CD8-positive, alpha-beta T cell (primary cell): ENCODE measurements at places on chromosomes 6 and 20.

GRCh38 chr6:27375613-27376079, 12.9 kb upstream of the ZNF391 start:
- peak; percentile 40 for DNase-seq

GRCh38 chr20:7650086-7650879, 290.0 kb downstream of the HAO1 start:
- no peak for DNase-seq

GRCh38 chr20:60583741-60584140, 625.5 kb downstream of the CDH26 start:
- DNase-seq, result no peak

- DNase-seq, result no peak
Measured at GRCh38 chr20:31913431-31914157, 38.3 kb downstream of the PDRG1 start.

- DNase-seq, result no peak
Measured at GRCh38 chr6:136499370-136499769, 50.9 kb downstream of the MAP7 start.

GRCh38 chr20:62831361-62831788, 14.5 kb downstream of the COL9A3 start:
- peak; percentile 3 for DNase-seq

GRCh38 chr20:51098284-51098810, 75.4 kb upstream of the KCNG1 start:
- DNase-seq, result no peak

GRCh38 chr6:126039284-126039683, 52.9 kb downstream of the TRMT11 start:
- DNase-seq, result no peak

- no peak for DNase-seq
Measured at GRCh38 chr6:109013656-109014305, 80.9 kb downstream of the SESN1 start.

DNA sequence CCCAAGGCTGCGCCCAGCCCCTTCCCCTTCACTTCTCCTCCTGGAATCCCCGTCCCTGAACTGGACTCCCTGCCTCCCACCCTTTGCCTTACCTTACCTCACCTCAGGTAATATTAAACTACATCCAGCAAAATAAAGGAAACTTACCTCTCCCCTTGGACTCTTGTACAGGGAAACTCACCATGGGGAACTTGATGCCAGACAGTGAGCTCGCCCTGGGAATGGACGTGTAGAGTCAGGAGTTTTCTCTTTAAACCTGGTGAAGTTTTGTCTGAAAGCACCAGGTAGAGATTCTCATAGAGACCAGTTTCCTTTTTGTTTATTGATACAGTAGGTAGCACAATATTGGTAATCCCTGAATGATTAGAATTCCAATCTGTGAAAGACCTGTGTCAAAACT, 544 bp upstream of the HLA-C start:
- DNase-seq, result peak; percentile 29

GRCh38 chr6:170247178-170247701, 43.6 kb downstream of the DLL1 start:
- DNase-seq, result no peak

GRCh38 chr20:22339946-22340345, 244.4 kb downstream of the FOXA2 start:
- DNase-seq, result no peak

GRCh38 chr6:38498805-38499445, 140.8 kb downstream of the BTBD9 start:
- no peak for DNase-seq

GRCh38 chr6:124495665-124496190, 466.5 kb upstream of the RNF217 start:
- DNase-seq, result no peak

DNA sequence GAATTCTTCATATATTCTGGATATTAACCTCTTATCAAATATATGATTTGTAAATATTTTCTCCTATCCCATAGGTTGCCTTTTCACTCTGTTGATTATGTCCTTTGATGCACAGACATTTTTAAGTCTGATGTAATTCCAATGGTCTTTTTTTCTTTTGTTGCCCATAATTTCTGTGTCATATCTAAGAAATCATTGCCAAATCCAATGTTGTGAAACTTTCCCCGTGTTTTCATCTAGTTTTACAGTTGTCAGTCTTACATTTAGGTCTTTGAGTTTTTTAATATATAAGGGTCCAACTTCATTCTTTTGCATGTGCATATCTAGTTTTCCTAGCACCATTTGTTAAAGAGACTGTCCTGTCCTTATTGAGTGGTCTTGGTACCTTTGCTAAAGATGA, 111.5 kb downstream of the SESN1 start:
- DNase-seq, result no peak
